Cerebellum (tissue), 4 donors: ENCODE measurements at places on chromosomes 3 and 15. TPM values are rescaled to one million over a fixed set of nuclear protein-coding genes. Genes with fewer than 3 reads are reported as not detected.

- DNase-seq, result no peak
Measured at GRCh38 chr15:81301815-81302399, 22.0 kb downstream of the STARD5 start.

DNA sequence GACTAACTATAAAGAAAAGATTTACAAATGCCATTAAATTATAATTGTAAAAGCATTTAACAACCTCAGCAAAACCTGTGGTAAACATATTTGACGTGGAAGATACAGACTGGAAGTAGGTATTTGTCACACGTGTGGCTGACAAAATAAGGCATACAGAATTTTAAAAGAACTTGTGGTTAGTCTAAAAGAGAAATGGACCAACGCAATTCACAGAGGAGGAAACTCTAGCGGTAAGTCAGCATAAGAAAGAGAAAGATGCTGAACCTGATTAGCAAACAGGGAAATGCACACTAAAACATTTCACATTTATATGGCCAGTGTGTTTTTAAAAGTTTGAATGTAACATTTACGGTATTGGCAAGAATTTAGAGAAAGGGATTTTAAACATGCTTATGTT, 35.3 kb downstream of the KCNH8 start:
- no peak for DNase-seq

- DNase-seq, result no peak
Measured at GRCh38 chr3:126013751-126014156, 44.8 kb downstream of the ROPN1B start.

DNA sequence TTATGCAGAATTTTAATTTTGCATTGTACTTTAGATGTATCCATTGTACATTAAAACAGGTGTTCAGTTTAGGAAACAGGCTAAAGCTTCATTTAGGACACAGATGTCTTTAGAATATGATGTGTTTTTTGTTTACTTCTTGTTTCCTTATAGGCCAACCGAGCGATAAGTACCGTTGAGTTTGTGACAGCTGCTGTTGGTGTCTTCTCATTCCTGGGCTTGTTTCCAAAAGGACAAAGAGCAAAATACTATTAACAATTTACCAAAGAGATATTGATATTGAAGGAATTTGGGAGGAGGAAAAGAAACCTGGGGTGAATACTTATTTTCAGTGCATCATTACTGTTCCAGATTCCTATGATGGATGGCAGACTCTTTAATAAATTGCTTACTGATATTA, 29.4 kb downstream of the PLAAT1 start:
- DNase-seq, result no peak

DNA sequence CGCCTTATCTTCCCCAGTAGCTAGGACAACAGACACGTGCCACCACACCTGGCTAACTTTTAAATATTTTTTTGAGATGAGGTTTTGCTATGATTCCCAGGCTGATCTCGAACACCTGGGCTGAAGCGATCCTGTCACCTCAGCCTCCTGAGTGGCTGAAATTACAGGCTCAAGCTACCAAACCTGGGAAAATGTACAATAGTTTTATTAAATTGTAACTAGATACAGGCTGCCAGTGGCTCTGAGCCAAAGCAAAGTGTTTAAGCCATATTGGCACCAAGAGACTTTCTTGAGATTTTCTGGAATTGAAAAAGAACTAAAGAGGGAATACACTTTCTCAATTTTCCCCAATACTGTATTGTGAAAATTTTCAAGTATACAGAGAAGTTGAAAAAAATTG, 204.3 kb downstream of the SUCLG2 start:
- no peak for DNase-seq

MESP2 gene
- total RNA-seq, result 0.27 TPM

FEZF2 gene
- 0.09 TPM for total RNA-seq
